ENCODE measurements at places on chromosomes 5 and 9.

DNA sequence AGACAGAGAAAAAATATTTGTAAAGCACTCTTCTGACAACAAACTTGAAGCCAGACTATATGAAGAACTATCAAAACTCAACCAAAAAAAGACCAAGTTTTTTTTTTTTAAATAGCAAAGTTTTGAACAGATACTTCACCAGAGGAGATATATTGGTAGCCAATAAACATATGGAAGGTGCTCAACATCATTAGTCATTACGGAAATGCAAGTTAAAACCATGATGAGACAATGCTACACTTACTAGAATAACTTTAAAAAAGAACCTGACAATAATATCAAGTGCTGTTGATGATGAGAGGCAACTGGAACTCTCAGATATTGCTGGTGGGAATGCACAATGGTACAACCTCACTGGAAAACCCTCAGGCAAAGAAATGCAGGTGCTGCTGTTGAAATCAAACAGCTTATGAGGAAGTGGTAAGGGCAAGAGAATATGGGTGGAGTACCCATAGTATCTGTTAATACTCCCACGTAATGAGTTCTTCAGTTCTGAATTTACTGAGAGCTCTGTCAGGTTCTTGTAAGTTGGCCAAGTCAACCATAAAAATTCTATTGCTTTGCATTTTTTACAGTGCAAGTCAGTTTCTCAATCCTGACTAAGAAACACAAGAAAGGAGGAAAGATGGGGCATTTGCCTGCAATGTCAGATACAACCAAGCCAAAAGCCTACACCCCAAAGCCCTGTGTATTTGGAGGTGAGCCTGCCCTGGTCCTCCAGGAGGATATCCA lies 87.3 kb upstream of the GNAQ start:
- no peak for DNase-seq

DNA sequence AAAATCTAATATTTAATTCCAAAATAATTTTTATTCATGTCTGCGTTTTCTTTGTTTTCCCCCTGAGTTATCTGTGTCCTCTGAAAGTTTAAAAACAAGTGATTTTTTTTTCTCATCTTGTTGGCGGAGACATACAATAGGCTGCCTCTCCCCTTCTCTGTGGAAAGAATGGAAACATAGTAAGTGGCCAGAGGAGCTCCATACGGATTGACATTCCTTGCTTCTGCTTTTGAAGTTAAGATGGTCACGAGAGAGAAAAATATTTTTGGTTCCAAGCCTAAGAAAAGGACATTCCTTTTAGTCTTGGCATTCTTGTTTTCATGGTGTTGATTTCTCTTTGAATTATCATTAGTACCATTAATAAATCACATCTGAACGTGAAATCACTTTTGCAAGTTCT lies 28.3 kb downstream of the ZNF462 start:
- no peak for DNase-seq

GRCh38 chr9:93911136-93911745 lies 43.9 kb downstream of the BARX1 start:
- DNase-seq: no peak

DNA sequence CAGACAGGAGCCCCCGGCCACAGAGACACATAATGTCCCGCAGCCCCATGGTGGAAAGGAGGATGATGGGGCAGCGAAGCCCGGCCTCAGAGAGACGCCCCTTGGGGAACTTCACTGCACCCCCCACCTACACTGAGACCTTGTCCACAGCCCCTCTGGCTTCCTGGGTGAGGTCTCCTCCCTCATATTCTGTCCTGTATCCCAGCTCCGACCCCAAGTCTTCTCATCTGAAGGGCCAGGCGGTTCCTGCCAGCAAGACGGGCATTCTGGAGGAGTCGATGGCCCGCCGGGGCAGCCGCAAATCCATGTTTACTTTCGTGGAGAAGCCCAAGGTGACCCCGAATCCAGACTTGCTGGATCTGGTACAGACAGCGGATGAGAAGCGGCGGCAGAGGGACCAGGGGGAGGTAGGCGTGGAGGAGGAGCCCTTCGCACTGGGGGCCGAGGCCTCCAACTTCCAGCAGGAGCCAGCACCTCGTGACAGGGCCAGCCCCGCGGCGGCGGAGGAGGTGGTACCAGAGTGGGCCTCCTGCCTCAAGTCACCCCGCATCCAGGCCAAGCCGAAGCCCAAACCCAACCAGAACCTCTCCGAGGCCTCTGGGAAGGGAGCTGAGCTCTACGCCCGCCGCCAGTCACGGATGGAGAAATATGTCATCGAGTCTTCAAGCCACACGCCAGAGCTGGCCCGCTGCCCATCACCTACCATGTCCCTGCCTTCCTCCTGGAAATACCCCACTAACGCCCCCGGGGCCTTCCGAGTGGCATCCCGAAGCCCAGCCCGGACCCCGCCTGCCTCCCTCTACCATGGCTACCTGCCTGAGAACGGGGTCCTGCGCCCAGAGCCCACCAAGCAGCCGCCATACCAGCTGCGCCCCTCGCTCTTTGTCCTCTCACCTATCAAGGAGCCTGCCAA lies 8.9 kb downstream of the SYNPO start:
- no peak for DNase-seq

GRCh38 chr5:101785090-101785489 lies 511.0 kb downstream of the SLCO4C1 start:
- no peak for DNase-seq

- DNase-seq: peak; percentile 89
Measured at GRCh38 chr9:70902692-70903131, 218.7 kb downstream of the TRPM3 start.
